Head of caudate nucleus (tissue), 42 donors: ENCODE measurements at places on chromosomes 5 and 9.

GRCh38 chr9:615756-616155 is 225.7 kb upstream of the DMRT1 start:
- no peak for DNase-seq

GRCh38 chr9:93155716-93156474 is 21.8 kb upstream of the NINJ1 start:
- DNase-seq: peak; percentile 90

GRCh38 chr5:88660264-88660946 is 222.6 kb downstream of the MEF2C start:
- DNase-seq: peak; percentile 73

GRCh38 chr9:35236692-35237091 is 74.9 kb downstream of the UNC13B start:
- DNase-seq: no peak

DNA sequence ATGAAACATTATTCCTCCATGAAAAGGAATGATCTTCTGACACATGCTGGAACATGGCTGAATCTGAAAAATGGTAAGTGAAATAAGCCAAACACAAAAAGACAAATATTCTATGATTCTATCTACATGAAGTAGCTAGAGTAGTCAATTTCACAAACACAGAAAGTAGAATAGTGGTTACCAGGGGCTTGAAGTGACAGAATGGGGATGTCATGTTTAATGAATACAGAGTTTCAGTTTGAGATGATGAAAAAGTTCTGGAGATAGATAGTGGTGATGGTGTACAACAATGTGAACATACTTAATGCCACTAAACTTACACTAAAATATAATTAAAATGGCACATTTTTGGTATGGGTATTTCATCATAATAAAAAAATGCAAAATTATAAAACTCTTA is 18.3 kb downstream of the RLN2 start:
- no peak for DNase-seq

- DNase-seq: no peak
Observed at GRCh38 chr9:93587284-93587650, 10.9 kb downstream of the PHF2 start.

DNA sequence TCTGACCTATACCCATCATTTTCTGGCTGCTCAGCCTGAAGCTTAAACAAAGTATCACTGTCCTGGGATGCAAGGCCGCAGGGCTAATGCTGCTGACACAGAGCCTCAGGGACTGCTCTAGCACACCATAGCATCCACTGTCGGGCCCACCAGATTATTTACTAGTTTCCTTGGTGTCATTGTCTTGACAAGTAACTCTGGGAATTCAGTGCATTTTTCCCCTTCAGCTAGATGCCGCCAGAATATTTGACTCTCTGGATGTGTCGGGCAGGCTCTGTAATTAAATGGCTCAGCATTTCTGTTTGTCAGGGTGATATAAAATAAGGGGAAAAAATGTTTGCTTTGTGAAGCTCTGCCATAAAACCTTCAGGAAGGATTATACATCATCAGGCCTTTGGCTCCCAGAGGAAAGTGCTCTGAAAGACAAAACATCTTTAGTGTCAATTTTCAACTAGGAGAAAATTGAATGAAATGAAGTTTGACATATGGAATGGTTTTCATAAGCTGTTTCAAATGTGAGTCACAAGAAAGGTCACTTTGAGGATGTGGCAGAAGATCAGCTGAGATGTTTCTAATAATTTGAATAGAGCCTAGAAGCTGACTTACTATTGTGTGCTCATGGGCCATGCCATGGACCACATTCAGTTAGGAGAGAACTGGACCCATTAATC is 350.1 kb downstream of the TMEM232 start:
- DNase-seq: no peak

DNA sequence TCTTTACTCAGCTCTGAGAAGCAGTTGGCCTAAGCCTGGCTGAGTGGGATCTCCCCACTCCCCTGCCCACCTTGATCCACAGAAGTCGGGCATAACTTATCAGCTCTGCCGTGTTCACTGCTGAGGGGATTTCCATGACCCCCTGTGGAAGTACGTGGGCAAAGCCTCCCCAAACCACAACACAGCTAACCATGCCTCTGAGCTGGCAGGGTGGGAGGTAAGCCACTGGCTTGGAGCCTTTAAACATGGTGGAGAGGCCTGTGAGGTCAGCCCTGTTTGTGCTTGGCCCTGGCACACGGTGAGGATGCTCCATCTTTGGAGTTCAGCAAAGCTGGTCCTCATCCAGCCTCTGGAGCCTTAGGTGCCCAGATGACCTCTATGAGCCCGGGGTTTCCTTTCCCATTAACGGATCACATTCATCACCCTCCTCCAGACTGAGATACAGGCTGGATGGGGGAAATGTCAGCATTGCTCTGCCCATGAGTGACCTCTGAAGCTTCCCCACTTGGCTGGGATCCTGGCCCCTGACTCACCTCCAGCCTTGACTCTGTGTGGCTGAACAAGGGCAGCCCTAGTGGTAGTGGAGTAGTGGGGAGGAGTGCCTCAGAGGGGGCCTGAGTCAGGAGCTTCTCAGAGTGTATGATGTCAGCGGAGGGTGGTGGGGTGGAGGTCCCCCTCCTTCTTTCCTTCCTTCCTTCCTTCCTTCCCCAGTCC is 6.2 kb downstream of the PDLIM4 start:
- no peak for DNase-seq
